Stimulated activated CD4-positive, alpha-beta T cell treated with anti-CD3 and anti-CD28 coated beads, Interleukin-1b, Interleukin-23, amount 100 ng/mL, for 4 hours (primary cell): ENCODE measurements at places on chromosomes 12 and 14.
A peak's percentile ranks its signal among the peaks of the same experiment; 100 is the strongest.

- DNase-seq, result no peak
Observed at GRCh38 chr12:88243982-88244381, 101.9 kb downstream of the TMTC3 start.

- no peak for DNase-seq
Observed at GRCh38 chr14:100731846-100732765, 5.4 kb downstream of the DLK1 start.

GRCh38 chr12:41514907-41515306 is 326.8 kb downstream of the PDZRN4 start:
- no peak for DNase-seq

- peak; percentile 86 for DNase-seq
Observed at GRCh38 chr12:116277467-116278278, at the start of gene MED13L. Gene MED13L (minus strand): TSS chr12:116277693. CDS start chr12:116277131, 562 bp downstream.

DNA sequence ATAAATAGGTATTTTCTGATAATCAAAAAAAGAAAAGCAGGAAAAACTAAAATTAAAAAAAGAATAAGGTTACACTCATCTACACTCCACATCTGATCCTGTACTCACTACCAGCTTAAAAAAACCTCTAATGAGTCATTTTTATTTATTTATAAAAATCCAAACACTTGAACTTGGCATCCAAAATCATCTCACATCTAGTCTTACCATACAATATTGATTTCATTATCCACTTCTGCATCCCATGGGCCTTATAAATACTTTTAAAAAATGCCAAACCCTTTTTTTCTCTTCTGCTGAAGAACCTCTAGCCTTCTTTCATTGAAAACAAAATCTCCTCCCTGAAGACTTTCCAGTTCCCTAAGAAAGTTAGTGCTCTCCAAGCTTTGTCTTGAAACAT is 109.7 kb downstream of the TMTC3 start:
- DNase-seq, result no peak

DNA sequence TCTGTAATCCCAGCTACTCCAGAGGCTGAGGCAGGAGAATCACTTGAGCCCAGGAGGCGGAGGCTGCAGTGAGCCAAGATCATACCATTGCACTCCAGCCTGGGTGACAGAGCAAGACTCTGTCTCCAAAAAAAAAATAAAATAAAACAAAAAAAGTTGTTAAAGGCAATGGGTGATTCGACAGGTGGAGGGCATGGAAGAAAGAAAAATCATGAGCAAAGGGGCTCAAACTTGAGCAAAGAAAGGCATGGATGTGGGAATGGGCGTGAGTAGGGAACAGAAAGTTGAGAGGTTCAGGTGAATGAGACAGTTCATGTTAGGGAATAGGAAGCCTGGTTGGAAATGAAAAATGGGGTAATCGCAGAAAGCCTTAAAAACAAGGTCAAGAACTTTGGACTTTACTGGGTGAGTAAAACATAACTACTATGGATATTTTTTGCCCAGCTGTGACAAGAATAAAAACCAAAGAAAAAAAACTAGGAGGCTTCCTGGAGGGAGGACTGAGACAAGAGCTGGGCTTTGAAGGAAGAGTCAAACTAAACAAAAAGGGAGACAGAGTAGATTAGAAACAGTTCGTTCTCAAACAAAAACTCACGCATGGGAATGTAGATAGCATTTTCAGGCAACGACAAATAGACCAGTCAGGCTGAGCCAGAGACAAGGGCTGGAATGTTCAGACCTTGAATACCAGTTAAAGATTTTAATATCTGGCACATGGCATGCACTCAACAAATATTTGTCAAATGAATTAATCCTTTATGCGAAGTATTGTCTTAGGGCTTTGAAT is 18.8 kb downstream of the PYM1 start:
- no peak for DNase-seq

DNA sequence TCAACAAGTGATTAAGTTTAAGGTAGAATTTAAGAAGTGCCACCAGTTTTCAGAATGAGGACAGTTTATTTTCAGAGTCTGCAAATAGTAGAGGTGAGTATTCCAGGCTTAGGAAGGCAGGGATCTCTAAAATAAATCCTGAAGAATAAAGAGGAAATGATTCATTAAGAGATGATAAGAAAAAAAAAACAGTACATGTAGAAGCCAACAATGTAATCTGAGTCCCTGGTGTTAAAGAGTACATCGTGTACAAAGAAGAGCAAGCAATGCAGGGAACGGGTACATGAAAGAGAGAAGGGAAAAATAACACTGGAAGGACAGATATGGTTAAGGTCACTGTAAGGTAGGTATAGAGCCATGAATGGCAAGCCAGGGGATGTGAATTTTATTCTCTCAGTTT is 95.2 kb upstream of the FOXG1 start:
- DNase-seq, result no peak

DNA sequence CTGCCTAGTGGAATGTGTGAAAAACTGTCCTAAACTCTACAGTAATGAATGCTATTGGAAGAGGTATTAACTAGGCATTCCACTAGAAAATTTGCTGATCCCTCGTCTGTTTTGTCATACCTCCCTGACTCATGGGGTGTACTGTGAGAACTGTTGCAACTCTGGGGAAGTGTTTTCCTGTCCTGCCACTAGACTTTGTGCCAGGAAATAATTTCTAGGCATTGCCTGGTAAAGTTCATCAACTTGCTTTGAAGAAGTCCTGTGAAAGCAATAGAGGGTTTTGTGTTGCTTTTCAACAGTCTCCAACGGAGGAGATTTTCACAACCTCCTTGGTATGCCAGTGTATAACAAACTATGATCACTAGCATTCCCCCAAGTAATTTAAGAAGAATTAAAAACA is 139.9 kb downstream of the AKAP6 start:
- DNase-seq, result no peak

DNA sequence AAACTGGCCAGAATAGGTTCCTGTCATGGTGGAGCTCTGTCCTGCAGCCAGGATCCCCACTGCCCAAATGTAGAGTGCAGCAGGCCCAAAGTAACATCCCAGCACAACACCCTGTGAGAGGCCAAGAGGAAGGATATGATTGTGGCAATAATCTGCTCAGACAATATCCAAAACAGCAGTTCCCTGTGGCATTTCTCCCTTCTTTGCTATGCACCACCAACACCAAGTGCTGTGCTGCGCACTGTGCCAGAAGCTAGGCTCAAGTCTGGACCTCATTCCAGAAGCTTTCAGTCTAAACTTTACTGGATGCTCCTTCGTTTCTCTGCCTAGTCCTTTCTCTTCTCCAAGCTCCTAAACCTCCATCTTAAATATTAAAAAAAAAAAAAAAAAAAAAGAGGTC is 33.4 kb downstream of the SLC11A2 start:
- DNase-seq, result no peak

DNA sequence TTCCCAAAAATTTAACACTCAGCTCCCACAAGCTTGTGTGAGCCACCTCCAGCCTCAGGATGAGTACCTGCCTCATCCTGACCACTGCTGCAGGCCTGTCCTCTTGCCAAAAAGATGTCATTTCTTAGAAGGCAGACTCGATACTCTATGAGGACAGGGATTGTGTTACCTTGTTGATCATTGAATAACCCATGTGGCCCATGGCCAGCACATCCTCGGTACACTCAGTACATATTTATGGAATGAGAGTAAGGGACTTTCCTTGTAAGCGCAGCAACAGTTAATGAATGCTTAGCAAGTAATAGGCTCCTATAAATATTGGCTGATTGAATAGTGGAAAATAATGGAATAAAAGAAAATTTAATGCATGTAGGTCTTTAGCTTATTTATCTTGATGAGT is 15.3 kb upstream of the DGLUCY start:
- DNase-seq, result no peak

DNA sequence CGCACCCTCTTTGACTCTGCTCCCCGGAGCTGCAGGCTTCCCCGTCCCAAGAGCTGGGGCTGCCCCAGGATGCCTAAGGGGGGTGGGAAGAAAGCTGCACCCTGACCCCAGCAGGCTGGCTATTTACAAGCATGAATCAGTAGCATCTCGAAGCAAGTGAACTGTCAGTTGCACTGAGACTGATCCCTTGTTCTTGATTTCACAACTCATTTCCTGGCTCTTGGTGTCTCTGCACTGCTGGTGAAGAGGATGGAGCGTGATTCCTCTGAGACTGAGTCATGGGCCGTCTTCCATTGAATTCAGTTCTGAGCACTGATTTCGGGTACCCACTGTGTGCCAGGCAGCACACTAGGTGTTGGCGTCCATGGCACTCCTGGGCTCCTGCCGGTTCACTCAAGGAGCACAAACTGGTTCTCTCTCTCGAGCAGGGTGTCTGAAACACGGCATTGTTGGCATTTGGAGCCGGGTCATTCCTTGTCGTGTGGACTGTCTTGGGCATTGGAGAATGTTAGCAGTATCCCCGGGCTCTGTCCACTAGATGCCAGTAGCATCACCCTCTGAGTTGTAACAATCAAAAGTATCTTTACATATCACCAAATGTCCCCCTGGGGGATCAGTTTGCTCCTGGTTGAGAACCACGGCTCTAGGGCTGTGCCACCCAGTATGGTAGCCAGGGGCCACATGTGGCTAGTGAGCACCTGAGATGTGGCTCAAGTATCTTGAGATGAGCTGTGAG is 86.9 kb downstream of the RIN3 start:
- DNase-seq, result no peak

DNA sequence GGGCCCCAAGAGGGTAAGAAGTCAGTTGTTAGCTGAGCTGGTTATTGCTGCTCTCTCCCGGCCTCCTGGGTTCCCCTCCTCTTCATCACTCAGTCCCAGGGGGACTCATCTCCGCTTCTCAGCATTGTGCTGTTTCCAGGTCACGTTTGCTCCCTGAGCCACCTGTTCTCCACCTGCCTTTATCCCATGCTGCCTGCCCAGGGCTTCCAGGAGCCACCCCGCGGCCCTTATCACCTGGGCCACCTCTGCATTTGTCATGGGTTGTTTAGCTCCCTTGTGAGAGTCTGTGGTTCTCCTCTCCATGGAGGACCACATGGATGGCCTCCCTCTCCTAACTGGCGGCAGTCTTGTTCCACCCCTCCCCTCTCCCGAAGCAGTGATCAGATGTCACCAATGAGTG is 36.0 kb downstream of the SYNDIG1L start:
- no peak for DNase-seq

DNA sequence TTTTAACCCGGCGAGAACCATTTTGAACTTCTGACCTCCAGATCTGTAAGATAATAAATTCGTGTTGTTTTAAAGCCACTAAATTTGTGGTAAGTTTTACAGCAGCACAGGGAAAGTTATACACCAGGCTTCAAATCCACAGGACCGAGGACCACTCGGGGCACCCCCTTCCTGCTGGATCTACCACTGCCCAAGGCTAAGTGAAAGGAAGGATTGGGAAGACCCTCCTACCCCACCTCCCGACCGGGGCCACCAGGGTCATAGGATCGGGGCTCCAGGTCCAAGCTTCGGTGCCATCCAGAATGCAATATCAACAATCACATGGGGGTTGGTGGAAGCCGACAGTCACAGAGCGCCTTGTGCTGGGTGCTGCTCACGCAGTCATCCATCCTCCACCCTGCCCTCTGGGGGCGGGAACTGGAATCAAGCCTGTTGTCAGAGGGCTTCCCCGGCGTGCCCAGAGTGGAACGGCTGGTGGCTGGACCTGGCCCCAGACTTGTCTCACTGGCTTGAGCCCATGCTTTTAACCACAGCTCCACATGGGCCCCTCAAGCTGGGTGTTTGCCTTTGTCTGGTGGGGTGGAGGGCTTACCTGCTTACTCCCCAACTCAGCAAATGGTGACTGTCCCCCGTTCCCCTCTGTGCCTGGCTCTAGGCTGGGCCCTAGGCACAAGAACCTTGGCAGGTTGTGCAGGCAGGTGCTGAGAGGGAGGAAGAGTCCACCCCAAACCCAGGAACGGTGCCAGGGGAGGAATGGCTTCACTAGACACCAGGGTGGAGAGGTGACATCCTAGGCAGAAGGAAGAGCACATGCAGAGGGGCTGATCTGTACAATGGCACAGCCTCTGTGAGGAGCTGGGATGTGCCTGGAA is 180.3 kb upstream of the RTL1 start:
- no peak for DNase-seq

DNA sequence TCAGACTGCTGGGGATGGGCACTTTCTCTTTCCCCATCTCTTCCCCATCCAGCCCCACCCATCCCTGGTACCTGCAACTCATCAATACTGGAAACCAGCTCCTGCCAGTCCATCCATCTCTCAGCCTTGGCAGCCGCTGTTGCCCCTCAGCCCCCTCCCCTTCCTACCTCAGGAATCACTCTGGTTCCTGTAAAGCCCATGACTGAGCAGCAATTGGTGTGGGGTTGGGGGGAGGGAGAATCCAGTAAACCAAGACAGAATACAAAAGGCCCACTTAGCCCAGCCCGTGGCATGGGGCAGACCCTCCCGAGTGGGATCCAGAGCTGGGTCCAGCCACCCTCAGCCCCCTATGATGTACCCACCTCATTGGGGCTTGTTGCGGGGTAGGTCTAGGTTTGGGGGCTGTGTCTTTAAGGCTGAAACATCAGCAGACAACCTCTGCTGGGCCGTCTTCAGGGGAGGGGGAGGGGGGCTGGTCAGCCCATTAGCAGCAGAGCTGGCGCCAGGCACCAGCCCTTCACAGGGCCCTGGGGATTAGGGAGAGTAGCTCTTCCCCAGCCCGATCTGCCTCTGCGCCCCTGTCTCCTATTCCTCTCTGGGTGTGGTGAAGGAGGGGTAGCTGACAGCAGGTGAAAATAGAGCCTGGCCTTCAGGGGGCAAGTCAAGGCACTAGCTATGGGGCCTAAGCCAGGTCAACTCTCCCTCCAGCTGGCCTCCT is 702 bp upstream of the PRPH start:
- DNase-seq, result no peak

DNA sequence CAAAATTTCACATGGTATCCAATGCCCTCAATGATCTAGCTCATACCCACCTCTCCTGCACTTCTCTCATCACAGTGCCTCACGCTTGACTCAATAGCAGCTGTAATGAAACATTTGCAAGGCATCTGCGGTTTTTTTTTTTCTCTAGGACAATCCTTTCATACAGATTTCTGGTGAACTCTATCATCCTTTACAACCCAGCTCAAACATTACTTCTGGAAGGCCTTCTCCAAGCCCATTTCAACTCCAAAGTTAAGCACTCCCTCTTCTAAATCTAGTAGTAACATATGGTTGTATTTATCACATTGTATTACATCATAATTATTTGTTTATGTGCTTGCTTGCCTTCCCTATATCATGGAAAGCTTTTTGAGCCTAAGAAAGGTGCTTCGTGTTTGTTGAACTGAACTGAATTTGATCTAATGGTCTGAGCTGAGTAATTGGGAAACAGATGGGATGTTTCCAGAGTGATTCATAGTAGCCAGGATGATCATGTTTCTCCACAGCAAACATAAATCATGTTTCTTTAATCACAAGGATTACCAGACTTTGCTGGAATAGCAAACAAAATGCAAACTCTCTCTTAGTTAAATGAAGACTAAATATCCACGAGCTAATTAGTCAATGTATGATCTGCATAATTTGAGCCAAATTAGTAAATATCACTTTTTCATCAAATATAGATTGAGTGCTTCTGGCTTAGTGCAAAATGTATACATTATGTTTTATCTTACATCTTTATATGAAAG is 14.3 kb downstream of the CFL2 start:
- no peak for DNase-seq
